Activated naive CD4-positive, alpha-beta T cell treated with Interleukin-2 at 50 U/mL for 16 hours (primary cell): ENCODE measurements at places on chromosomes 4 and X.

DNA sequence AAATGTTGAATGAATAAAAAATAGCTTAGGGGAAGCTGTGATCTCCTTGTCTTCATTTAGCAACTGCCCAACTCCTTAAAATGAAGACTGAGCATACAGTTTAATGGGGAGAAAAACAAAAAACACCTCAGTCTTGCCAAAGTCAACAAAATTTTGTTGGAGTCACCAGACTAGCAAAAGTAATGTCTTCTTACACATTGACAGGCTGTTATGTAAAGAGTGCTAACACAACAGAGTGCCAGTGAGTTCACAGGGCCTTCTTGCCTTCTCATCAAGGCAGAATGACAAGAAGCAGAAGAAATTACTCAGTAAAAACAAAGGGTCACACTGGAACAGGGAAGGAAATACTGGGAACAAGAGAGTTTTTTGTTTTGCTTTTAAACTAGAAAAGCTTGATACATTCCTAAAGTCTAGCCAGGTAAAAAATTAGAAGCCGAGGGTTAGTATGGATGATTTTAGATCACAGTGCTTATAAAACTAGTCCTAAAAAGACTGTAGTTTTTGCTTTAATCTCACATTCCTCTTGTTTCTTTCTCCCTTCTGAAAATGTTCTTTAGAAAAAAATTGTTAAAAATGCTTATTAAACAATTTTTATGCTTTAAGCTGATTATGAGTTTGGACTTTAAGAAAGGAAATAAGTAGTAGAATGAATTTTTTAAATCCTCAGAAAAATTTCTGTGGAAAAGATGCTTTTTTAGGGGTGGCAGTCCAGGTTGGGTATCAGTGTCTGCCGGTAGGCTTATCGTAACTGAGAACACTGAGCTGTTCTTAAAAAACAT lies 38.7 kb upstream of the FRAS1 start:
- no peak for DNase-seq

GRCh38 chr4:99088023-99088449 lies 552 bp downstream of the ADH5 start:
- DNase-seq = no peak

GRCh38 chrX:40100141-40100536 lies 2.4 kb upstream of the BCOR start:
- DNase-seq = no peak

DNA sequence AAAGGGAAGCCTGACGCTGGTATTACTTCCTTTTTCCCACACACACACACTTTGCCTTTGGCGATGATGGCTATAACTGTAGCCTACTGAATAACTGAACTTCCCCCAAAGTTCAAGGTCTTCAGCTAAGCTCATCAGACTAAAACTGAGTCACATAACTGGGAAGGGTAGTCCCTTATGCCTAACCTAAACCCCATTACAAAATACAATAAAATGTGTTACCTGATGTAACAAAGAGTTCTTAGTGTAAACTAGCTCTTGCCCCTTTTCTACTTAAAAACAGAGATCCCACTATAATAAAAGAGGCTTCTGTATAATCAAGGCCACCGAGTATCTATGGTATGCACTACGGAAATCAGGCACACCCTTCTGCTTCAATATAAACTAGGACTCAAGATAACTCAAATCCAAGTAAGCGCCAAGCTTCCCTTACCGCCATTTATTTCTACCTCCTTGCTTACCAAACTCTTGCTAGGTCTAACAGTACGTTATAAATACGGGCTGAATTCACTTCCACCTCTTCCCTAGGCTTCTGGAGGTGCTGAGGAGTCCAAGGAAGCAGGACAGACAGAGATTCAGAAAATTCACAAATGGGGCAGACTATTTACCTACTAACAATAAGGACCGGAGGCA lies 2.4 kb downstream of the OTUD4 start:
- no peak for DNase-seq

GRCh38 chr4:39976945-39977488 lies 694 bp downstream of the PDS5A start:
- peak; percentile 57 for DNase-seq

- no peak for DNase-seq
Observed at GRCh38 chr4:146435962-146436361, 85.8 kb downstream of the SLC10A7 start.
